ENCODE measurements at places on chromosomes 2 and 18. TPM values are rescaled to one million over a fixed set of nuclear protein-coding genes. Genes with fewer than 3 reads are reported as not detected.

DNA sequence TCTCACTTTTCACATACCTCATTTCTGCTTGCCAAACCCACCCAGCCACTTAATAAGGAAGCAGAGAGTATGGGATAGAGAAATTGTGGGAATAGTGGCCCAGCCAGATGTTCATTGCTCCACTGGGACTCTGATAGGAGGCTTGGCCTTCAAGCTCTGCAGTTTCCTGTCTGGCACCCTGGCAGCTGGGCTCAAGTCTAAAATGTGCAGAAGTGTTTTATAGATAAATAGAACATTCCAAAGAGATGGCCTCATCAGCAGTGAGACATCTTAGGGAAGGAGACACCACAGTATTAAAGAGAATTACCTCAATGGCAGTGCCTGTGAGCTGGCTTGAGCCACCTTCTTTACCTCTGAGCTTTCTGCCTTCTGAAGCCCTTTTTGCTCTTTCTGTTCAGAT lies 24.7 kb downstream of the COPS7B start:
- no peak for DNase-seq

DNA sequence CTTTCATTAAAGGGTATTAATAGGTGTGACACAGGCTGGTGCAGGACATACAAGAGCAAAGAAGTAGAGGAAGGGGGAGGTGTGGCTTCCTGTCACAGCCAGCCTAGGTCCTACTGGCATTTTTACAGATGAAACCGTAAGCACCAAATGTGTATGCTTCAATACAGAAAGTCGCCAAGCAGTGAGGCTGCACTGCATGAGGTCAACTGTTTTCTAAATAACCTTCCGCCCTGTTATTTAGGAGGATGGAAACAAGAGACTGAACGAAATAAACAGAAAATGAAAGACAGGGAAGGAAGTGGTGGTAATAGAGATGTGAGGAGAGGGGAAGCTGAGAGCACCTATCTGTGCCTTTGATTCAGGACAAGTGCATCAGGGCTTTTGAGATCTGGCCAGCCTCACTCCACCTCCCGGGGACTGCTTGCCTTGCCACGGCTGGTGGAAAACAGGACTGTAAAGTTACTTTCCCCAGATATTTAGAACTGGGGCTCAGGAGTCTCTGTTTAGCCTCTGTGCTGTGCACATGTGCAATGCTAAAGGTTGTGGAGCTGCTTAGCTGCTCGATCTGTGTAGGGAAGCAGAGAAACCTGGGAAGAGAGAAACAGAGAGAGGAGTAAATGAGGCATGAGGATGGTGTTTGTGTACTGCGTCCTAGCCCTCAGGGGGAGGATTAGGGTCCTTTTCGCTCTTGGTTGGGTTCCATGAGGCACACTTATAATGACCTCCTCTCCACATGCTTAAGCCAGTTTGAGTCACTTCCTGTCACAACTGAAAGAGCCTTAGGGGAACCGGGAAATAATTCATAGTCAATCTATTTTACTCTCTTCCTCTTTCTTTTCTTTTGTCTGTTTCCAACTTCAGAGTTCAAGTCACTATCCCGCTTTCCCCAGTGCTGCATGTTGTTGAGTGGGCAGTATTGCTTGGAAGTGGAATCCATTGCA lies 62.3 kb upstream of the BOD1L2 start:
- DNase-seq: no peak

DNA sequence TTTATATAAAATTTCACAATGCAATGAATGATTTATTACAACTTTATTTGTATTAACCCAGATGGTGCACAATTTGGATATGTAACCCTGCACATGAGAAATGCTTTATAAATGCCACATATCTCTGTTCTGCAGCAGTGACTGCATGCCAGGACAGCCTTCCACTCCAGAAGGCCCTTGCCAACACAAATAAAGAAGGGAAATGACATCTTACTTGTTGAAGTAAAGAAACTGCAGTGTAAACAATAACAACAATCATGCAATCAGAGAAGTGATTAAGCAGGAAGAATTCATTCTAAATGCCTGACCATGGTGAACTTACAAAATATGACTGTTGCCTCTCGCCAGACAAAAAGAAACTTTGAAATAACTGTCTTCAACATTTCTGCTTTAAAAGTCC lies 129.9 kb upstream of the CHST9 start:
- no peak for DNase-seq

Gene FZD7
- total RNA-seq: 1.0 TPM

- DNase-seq: no peak
These were observed 14.4 kb upstream of the HES6 start for GRCh38 chr2:238254095-238254723.

DNA sequence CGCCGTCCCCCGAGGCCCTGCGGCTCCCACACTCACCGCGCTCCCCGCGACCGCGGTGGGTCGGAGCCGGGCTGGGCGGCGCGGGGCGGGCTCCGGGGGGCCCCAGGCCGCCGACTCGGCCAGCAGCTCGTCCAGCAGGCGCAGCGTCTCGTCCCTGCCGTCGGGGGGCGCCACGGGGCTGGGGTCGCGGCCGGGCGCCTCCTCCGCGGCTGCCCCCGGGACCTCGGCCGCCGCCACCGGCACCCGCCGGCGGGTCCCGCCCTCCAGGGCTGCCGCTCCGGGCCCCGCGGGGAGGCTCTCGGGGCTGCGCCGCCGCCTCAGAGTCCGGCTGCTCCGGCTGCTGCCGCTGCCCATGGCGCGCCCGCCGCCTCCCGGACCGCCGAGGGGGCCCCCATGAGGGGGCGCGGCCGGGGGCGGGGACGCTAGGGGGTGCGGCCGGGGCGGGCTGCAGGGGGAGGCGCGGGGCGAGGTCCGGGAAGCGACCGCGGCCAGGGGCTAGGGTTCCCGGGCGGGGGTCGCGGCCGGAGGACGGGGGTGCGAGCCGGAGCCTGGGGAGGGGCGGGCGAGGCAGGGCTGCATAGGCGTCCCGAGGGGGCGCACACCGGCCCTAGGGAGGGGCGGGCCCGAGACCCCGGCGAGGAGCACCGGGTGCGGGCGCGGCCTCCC lies at the start of gene CYS1:
CYS1 (minus strand) TSS at position 542 of the 666 bp plus-strand sequence; CDS start at position 354, 188 bp downstream.
- DNase-seq: peak; percentile 33

Gene SLC19A3
- total RNA-seq: not detected

- peak; percentile 30 for DNase-seq
These were observed at the start of gene LRP2 for GRCh38 chr2:169362118-169362893. TSS of gene LRP2 (minus strand) at chr2:169362534. CDS start at chr2:169362399, 135 bp downstream.

Gene PSMA8
- total RNA-seq: 0.45 TPM

- DNase-seq: no peak
These were observed 229.1 kb downstream of the PHLPP1 start for GRCh38 chr18:62944454-62944853.

GRCh38 chr18:72181241-72181764 lies 362.8 kb downstream of the CBLN2 start:
- no peak for DNase-seq

GRCh38 chr2:222423632-222424275 lies 589 bp upstream of the SGPP2 start:
- DNase-seq: peak; percentile 65

GRCh38 chr2:105290981-105291660 lies 38.4 kb downstream of the TGFBRAP1 start:
- no peak for DNase-seq

Gene SPATA3
- total RNA-seq: 0.84 TPM

GRCh38 chr2:168773719-168774521 lies 28.5 kb upstream of the NOSTRIN start:
- peak; percentile 58 for DNase-seq

GRCh38 chr18:10519366-10519765 lies 6.5 kb upstream of the NAPG start:
- no peak for DNase-seq

DNA sequence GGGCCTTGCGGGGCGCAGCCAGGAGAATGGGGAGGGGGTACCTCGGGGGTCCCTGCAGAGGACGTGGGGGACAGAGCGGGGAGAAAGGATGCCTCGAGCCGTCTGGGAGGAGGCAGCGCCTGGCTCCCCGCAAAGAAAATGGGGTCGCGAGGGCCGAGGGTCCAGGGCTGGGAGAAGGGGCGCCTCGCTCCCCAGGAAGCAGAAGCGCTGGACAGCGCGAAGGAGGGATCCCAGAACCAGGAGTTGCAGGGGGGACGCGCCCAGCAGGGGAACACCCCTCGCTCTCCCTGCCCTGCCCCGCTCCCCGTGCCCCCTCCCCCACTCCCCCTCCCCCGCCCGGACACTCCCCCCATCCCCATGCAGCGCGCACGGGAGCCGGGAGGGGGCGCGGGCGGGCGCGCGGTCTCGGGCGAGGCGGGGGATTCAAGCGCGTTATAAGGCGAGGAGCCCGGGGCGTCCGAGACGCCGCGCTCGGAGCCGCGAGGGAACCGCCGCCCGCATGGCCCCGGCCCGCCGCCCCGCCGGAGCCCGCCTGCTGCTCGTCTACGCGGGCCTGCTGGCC lies at the start of gene ERFE:
ERFE (plus strand) TSS at position 462 of the 562 bp plus-strand sequence; CDS start at position 500, 38 bp downstream.
- DNase-seq: no peak

DNA sequence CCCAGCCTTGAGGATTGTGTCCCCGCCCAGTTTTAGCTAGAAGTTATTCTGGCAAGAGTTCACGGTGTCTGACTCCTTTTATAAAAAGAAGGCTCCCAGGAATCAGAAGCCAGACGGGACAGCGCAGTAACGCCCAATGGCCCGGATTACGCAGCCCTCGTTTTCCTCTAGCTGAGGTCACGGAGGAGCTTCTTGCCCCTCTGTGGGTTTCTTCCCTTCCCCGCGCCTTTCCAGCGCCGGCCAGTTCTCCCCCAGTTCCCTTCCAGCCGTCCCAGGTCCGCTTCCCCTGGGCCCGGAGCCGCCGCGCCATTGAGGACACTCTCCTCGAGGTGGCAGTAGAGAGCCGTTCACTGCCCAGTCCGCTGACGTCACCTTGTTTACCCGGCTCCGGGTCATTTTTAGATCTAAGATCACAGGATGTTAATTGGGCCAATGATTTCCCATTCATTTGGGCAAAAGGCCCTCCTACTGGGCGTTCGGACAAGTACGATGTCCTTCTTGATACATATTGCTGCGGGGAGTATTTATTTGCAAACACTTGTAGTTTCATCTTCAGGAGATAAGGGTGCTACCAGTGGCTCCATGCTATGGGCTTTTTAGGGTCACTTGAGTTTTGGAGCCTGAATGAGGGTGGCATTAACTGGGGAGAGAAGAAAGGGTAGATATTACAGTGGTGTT lies 81.5 kb upstream of the PPM1B start:
- DNase-seq: peak; percentile 84

GRCh38 chr2:173300458-173300857 lies 54.2 kb upstream of the CDCA7 start:
- DNase-seq: no peak

Gene TMEM37
- not detected for total RNA-seq

DNA sequence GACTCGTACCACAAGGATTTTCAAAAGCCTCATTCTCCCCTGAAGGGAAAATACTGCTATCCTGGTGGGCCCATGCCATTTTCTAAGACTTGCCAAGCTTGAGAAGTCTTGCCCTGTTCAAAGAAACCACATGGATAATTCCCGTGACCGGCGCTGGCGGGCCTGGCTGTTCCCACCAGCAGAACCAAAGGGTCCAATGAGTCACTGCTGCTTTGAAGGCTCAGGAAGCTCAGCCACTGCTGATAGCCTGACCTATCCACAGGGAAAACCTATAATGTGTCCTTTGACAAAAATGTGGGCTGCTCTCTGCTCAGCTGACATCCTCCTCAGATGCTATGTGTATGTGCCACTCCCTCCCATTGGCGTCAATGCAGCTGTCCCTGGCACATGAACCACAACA lies 137.9 kb upstream of the RAB12 start:
- DNase-seq: peak; percentile 14

DNA sequence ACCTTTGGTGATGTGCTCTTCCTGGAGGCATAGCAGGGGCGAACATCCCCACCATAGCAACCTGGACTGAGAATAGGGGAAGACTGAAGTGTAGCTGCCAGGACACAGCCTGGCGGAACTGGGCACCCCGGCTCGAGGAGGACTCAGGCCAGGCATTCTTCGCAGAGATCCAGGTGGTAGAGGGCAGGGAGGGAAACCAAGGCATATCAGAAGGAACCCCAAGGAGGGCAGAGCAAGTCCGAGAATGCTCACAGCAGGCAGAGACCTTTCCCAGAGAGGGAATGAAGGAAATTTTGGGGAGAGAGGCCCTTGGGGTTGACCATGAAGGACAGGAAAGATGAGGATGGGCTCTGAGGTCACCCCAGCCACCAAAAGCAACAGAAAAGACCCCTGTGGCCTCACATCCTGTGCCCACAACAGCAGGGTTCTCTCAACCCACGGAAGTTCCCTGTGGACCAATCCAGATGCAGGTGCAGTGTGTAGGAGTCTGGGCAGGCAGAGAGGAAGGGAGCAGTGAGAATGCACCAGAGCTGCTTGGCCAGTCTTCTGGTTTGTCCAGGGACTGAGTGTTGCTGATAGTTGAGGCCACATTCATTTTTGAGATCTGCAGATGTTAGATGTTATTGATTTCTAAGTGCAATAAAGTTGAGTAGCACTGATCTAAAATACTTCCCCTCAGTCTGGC lies 136.9 kb downstream of the PXDN start:
- no peak for DNase-seq

DNA sequence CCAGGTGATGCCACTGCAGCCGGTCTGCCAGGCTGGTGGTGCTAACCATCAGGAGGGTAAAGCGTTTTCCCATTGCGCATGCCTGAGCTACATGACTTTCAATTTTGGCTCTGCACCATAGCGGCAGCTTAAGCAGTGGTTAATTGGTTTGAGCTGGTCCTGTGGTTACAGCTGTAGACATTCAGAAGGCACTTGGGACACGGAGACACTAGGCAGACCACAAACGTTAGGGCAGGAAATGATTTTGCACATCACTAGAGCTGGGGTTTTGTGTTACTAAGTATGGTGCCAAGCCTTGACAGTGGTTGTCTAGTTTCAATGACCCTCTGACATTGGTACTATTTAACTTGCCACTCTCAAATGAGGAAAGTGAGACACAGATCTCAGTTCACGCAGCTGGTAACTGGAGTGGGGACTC lies 28.9 kb upstream of the CNOT11 start:
- peak; percentile 23 for DNase-seq

GRCh38 chr2:25517701-25518100 lies 155.7 kb downstream of the DTNB start:
- DNase-seq: no peak

DNA sequence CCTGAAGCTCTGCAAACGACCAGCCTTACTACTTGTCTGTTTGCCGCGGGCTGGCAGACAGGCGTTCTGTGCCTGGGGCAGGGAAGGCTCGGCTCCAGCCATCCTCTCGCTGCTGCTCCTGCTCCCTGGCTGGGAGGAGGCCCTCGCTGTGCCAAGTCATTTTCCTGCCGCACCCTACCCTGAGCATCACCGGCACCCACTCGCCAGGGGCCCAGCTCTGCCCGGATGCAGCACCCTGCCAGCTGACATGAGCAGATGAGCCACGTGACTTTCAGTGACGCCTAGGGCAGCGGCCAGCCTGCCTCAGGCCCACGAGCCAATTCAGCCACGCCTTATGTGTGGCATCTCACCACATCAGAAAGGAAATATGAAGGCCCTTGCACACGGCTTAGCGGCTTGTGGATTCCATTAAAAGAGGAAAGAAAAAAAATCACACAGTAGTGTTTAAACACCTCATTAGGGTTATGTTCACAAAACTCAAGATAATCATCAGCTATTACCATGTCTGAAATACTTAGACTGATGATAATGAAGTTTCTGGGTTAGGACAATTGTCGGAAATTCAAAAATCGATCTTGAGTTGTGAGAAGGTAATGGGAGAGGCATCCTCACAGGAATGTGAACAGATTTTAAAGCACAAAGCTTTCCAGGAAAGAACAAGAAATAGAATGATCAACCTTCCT lies 250.5 kb downstream of the TWIST2 start:
- DNase-seq: no peak

Gene STPG4
- 0.55 TPM for total RNA-seq

Gene ZNF512
- total RNA-seq: 38.0 TPM

GRCh38 chr2:190682168-190682567 lies 33.3 kb downstream of the NAB1 start:
- no peak for DNase-seq

GRCh38 chr2:240972636-240973521 lies 25.5 kb upstream of the SNED1 start:
- DNase-seq: no peak

Data from activated naive CD4-positive, alpha-beta T cell treated with anti-CD3 and anti-CD28 coated beads, Interleukin-2, amount 50 U/mL, for 72 hours (primary cell).